ENCODE measurements at places on chromosomes 5 and 9. TPM values are rescaled to one million over a fixed set of nuclear protein-coding genes. Genes with fewer than 3 reads are reported as not detected.

The GABRA1 gene
- 0.66 TPM for polyA plus RNA-seq

The TMEM252 gene
- polyA plus RNA-seq: not detected

The MAMDC4 gene
- polyA plus RNA-seq: 14.0 TPM

The OTULINL gene
- 9.1 TPM for polyA plus RNA-seq

The ELOVL7 gene
- polyA plus RNA-seq: 5.4 TPM

DNA sequence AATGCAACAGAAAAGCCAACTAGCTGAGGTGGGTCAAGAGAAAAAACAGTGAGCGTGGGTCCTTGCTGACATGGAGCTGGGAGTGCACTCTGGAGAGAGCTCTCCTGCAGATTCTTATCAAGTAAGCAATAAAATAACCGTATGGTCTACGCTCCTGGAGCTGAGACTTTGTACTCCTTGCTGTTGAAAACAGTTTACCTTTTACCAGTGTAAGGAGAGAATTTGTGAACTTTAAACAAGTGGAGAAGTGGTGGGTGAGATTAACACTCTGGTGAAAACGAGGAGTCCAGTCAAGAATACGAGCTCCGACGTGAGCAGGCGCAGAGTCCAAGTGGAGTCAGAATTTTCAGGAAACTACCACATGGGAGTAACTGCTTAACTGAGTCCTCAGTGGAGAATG, 156.1 kb upstream of the ERCC6L2 start:
- no peaks in the 10 kb centered on the region for H3K27me3 ChIP-seq
- no peak overlapping the region for H3K4me3 ChIP-seq
- peaks cover 6% of the 10 kb centered on the region for H3K4me1 ChIP-seq
- H3K36me3 ChIP-seq: no peaks in the 10 kb centered on the region

GRCh38 chr9:134058716-134059115, 9.1 kb downstream of the BRD3 start:
- H3K27me3 ChIP-seq: no peaks in the 10 kb centered on the region
- H3K4me3 ChIP-seq: no peak overlapping the region
- no peak overlapping the region for H3K27ac ChIP-seq
- DNase-seq: no peak
- H3K36me3 ChIP-seq: peaks cover 41% of the 10 kb centered on the region
- no peaks in the 10 kb centered on the region for H3K4me1 ChIP-seq

DNA sequence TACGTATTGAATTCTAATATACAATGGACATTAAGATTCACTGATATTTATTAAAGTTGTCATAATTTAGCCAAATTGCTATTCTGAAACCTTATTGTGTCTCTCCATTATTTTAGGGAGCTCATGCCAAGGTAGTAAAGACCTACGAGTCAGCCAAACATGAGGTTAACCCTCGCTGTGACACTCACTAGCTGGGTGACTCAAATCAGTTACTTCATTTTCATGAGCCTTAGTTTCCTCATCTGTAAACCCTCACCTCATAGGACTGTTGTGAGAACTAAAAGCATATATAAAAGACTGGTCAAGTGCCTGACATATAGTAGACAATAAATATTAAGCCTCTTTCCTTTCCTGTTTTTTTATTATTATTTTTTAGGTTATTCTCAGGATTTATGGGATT, 44.0 kb upstream of the PCA3 start:
- no peak for DNase-seq
- no peak overlapping the region for H3K4me3 ChIP-seq
- no peaks in the 10 kb centered on the region for H3K4me1 ChIP-seq
- no peak overlapping the region for H3K27ac ChIP-seq

DNA sequence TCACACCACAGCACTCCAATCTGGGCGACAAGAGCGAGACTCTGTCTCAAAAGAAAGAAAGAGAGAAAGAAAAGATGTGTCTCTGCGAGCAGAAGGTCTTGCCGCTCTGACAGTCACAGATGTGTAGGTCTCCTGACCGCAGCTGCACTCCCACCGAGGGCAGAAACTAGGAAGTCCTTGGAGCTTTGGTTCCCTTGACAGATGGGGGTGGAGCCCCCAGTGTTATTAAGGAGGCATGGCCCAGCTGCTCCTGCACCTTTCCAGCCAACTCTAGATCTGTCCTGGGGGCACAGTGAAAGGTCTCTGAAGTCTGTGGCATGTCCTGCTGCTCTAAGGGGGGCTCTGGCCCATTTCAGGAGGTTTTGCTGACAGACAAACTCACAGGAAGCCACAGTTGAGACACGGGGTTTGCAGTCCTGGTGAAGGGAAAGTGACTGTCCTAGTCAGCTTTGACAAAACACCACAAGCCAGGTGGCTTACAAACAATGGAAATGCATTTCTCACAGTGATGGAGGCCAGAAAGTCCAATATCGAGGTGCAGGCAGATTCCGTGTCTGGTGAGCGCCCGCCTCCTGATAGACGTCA, 9.0 kb upstream of the DIPK1B start:
- H3K36me3 ChIP-seq: no peaks in the 10 kb centered on the region
- peak; percentile 82 for DNase-seq
- no peaks in the 10 kb centered on the region for H3K27me3 ChIP-seq
- no peak overlapping the region for H3K27ac ChIP-seq

DNA sequence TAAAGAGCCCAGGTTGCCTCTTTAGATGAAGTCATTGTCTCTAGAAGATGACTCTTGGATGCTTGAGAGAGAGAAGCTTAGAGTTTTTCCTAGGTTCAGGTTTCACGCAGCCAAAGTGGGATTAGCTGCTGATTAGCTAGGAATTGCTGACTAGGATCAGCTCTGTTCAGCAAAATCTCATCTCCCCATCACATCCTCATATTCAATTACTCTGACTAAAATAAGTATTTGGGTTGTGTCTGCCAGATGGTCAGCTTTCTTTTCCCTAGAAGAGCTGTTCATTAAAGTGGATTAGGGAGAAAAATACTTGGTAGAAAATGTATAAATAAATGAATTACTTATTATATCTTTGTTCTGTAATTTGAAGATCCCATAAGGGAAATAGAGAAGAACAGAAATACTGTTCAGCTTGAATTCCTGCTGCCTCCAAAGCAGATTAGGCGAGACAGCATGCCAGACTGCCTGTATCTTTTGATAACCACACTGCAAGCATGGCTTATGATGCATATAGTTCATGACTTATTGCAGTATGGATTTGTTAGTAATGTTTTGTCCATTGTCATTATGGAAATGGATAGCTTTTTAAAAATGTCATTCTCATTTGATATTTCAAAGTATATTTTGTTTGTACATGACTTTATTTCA, 184.8 kb upstream of the CD180 start:
- no peaks in the 10 kb centered on the region for H3K36me3 ChIP-seq
- H3K4me3 ChIP-seq: no peak overlapping the region
- H3K4me1 ChIP-seq: no peaks in the 10 kb centered on the region
- H3K27ac ChIP-seq: no peak overlapping the region
- no peaks in the 10 kb centered on the region for H3K27me3 ChIP-seq
- DNase-seq: no peak

- no peaks in the 10 kb centered on the region for H3K36me3 ChIP-seq
- H3K27me3 ChIP-seq: no peaks in the 10 kb centered on the region
- DNase-seq: no peak
- H3K27ac ChIP-seq: no peak overlapping the region
- no peak overlapping the region for H3K4me3 ChIP-seq
Measured at GRCh38 chr5:55070968-55071367, 31.5 kb upstream of the GZMA start.

DNA sequence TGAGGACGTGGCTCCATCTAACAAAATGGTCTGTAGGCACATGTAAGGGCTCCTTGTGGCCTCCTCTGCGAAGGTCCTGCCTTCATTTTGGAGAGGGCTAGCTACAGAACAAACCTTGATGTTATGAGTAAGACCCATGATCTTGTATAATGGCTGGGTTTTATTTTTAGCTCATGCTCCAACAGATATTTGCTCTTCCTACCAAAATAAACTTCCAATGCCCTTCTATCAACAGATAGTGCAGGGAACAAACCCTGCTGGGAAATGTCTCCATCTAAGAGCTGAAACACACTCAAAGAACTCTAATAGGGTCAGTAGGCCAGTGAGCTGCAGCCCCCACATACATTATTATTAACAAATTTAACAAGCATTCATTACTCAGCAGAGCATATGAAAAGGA, 189.5 kb downstream of the LURAP1L start:
- no peaks in the 10 kb centered on the region for H3K36me3 ChIP-seq
- H3K27me3 ChIP-seq: no peaks in the 10 kb centered on the region
- no peak for DNase-seq
- no peak overlapping the region for H3K4me3 ChIP-seq
- no peaks in the 10 kb centered on the region for H3K4me1 ChIP-seq
- H3K27ac ChIP-seq: no peak overlapping the region

- no peak overlapping the region for H3K4me3 ChIP-seq
- peaks cover 4% of the 10 kb centered on the region for H3K4me1 ChIP-seq
- no peaks in the 10 kb centered on the region for H3K27me3 ChIP-seq
- no peak for DNase-seq
Measured at GRCh38 chr5:158054223-158055110, 195.5 kb upstream of the CLINT1 start.

- peak; percentile 75 for DNase-seq
- H3K27ac ChIP-seq: peak overlapping the region; percentile 95
- peaks cover 23% of the 10 kb centered on the region for H3K4me1 ChIP-seq
- no peaks in the 10 kb centered on the region for H3K27me3 ChIP-seq
- H3K36me3 ChIP-seq: peaks cover 5% of the 10 kb centered on the region
Measured at GRCh38 chr9:19127871-19128500, 694 bp upstream of the PLIN2 start.

DNA sequence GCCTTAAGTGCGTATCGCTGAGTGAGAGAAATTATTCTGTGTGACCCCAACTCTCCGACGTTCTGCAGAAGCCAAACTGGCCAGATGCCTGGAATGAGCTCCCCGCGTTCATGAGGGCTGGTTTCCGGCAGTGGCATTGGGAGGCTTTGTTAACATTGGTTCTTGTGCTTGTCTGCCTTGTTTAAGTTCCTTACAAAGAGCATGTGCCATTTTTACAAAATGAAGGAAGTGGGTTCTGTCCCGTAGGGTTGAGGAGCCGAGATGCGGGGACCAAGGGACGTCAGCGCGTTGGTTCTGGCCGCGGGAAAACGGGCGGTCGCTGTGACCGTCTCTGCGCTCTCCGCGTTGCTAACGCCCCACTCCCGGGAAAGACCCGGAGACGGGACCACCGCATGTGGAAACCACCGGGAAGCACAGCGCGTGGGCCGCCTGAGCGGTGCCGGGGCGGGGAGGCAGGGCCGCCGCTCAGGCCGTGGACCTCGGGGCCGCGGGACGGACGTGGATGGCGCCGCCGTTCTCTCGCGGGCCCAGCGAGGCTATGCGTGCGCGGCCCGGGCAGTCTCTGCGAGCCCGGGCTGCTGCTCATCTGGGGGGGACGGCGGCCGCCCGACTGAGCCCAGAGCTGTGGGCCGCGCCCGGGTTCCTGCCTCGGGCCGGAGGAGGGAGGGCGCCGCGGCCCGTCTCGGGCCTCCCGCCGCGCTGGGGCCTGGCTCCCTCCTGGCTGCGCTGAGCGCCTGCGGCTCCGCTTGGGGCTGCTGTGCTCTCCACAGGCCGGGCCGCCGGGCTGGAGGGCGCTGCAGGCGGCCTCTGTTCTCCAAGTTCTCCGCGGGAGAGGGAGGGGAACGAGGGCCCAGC, 13.4 kb downstream of the RABL6 start:
- H3K27ac ChIP-seq: no peak overlapping the region
- H3K27me3 ChIP-seq: peaks cover 4% of the 10 kb centered on the region
- H3K36me3 ChIP-seq: peaks cover 36% of the 10 kb centered on the region
- H3K4me3 ChIP-seq: no peak overlapping the region
- DNase-seq: no peak
- H3K4me1 ChIP-seq: peaks cover 4% of the 10 kb centered on the region

- no peaks in the 10 kb centered on the region for H3K27me3 ChIP-seq
- peaks cover 14% of the 10 kb centered on the region for H3K4me1 ChIP-seq
- peak overlapping the region; percentile 74 for H3K27ac ChIP-seq
- no peaks in the 10 kb centered on the region for H3K36me3 ChIP-seq
- peak overlapping the region; percentile 87 for H3K4me3 ChIP-seq
Measured at GRCh38 chr5:7869474-7870136, 657 bp downstream of the MTRR start.

DNA sequence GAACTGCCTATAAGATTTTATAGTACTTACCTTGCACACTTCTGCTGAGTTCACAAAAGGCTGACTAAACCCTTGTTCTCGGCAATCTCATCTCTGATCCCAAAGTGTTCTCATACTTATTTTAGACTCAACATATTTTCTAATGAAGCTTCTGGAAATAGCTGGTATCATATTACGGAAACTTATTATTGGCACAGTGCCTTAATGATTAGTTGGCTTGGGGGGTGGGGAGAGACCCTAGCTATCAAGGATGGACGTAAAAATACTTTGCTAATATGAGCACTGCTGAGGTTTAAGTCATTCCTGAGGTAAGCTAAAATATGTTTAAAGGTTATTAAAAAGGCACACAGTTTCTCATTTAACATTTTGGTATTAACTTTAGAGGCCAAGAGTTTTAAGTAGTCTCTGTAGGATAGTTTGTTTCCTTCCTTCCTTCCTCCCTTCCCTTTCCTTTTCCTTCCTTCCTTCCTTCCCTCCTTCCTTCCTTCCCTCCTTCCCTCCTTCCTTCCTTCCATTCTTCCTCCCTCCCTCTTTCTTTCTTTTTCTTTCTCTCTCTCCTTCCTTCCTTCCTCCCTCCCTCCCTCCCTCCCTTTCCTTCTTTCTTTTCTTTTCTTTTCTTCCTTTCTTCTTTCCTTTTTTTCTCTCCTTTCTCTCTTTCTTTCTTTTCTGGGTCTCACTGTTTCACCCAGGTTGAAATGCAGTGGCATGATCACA, 31.5 kb downstream of the ZSWIM6 start:
- H3K27me3 ChIP-seq: no peaks in the 10 kb centered on the region
- no peak overlapping the region for H3K4me3 ChIP-seq
- DNase-seq: no peak
- H3K4me1 ChIP-seq: no peaks in the 10 kb centered on the region

GRCh38 chr5:177548495-177548894, 5.9 kb downstream of the FAM193B start:
- H3K36me3 ChIP-seq: peaks cover 8% of the 10 kb centered on the region
- H3K27ac ChIP-seq: no peak overlapping the region
- H3K27me3 ChIP-seq: no peaks in the 10 kb centered on the region
- DNase-seq: no peak

GRCh38 chr9:115106642-115107041, 11.3 kb downstream of the TNC start:
- H3K27ac ChIP-seq: peak overlapping the region; percentile 66
- H3K36me3 ChIP-seq: no peaks in the 10 kb centered on the region
- no peaks in the 10 kb centered on the region for H3K4me1 ChIP-seq
- H3K27me3 ChIP-seq: no peaks in the 10 kb centered on the region

GRCh38 chr5:164742025-164742424, 1236.6 kb downstream of the MAT2B start:
- no peaks in the 10 kb centered on the region for H3K27me3 ChIP-seq
- H3K36me3 ChIP-seq: no peaks in the 10 kb centered on the region
- H3K27ac ChIP-seq: peak overlapping the region; percentile 71
- no peak for DNase-seq
- H3K4me1 ChIP-seq: peaks cover 12% of the 10 kb centered on the region

All from thymus (tissue), 14 donors.